Stimulated activated CD4-positive, alpha-beta T cell treated with anti-CD3 and anti-CD28 coated beads, Interleukin-4, amount 100 ng/mL, for 24 hours (primary cell): ENCODE measurements at places on chromosomes 16 and 17.
A peak's percentile ranks its signal among the peaks of the same experiment; 100 is the strongest.

DNA sequence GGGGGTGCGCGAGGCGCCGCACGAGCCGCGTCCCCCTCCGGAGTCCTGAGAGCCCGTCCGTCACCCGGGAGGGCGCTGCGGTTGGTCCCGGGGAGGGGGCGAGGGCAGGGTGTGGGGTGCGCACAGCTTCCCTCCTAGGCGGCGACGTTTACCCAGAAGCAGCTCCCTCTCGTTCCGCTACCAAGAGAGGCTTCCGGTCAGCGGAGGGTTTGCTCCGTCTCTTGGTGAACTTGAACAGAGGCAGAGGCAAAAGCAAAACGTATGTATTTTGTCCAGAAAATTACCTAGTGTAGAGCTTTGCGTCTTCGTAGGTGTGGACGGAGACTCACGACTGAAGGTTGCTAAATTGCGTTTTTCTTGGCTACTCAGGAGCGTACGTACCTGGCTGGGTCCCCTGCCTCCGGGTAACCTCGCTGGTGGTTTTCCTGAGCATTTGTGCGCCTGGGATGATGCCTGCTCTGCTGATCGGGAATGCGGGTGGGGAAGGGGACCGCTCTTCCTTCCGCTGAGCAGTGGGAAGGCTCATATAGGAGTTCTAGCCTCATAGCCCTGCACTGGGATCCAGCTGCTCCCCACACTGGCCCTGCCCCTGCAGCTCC is 833 bp downstream of the WSCD1 start:
- no peak for DNase-seq

GRCh38 chr17:4509923-4510617 is 11.4 kb downstream of the SPNS2 start:
- no peak for DNase-seq

GRCh38 chr17:42895185-42895555 is 5.4 kb upstream of the G6PC1 start:
- no peak for DNase-seq

- DNase-seq, result no peak
These were observed 52.3 kb downstream of the GRB2 start for GRCh38 chr17:75353176-75353575.

DNA sequence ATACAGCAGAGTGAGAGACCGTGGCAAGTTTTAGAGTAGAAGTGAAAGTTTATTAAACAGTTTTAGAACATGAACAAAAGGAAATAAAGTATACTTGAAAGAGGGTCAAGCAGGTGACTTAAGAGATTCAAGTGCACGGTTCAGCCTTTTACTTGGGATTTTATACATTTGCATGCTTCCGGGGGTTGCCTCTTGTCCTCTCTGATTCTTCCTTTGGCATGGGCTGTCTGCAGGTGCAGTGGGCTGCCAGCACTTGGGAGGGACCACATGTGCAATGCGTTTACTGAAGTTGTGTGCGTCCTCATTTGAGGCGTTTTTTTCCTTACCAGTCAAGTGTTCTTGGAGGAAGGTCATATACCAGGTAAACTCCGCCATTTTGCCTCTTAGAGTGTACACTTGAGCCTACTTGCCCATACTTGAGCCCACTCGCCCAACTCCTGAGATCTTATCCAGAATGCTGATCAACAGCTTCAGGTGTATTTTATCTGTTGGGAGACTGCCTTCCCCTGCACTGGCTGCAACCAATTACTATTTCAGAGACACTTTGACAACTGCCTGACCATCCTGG is 195.2 kb downstream of the IRX5 start:
- DNase-seq, result no peak

DNA sequence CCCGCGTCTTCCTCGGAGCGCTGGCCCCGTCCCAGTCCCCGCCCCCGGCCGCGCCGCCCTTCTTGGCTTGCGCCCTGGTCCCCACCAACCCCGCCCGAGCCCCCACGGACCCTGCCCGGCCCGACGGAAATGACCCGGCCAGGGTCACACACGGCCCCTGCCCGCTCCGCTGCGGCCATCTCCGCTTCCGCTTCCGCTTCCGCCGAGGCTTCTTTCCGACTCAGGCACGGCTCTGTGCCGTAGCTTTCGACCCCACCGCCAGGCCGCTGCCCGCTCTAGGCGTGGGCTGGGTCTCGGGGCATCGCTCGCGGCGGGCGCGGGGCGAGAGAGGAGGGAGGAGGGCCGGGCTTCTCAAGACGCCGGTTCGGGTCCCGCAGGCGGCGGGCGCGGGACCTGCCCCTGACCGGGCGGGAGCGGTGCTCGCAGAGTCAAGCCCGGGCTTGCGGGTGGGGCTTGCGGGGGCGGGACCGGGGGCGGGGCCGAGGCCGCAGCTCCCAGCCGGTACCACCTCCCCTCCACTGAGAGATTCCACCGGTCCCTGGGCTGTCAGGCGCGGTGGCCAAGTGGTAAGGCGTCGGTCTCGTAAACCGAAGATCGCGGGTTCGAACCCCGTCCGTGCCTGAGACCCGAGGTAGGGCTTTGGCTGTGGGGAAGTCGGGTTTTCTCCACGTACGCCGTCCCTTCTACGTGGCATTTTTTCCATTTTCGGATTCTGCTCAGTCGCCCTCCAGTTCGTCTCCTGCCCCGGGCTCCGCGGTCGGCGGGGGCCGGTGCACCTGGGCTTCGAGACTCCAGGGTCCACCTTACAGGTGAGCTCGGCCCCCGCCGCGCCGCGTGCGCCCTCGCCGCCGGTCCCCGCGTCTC is 158.3 kb downstream of the RAB11FIP4 start:
- peak; percentile 94 for DNase-seq

DNA sequence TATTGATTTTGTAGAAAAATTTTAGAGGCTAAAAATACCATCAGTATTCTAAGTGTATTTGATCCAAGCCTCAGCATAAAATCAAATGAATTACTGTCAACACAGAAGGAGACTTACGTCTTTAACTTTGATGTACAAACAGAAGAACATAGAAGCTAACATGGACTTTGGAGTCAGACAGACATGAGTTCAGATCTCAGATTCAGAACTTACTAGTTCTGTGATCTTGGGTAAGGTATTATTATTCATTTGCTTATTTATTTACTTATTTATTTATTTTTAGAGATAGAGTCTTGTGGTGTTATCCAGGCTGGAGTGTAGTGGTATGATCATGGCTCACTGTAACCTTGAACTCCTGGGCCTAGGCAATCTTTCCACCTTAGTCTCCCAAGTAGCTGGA is 4.0 kb upstream of the SLFN12L start:
- DNase-seq, result no peak
